Activated CD4-positive, alpha-beta T cell treated with anti-CD3 and anti-CD28 coated beads, Interleukin-10, Interleukin-2, amounts not matched to agents 100 ng/mL and 50 ng/mL, durations not matched to agents 16 hours and 8 hours (primary cell): ENCODE measurements at places on chromosomes 6 and 20.

GRCh38 chr6:90676516-90677300, 89.8 kb upstream of the MAP3K7 start:
- no peak for DNase-seq

GRCh38 chr6:169289619-169290339, 36.1 kb upstream of the THBS2 start:
- no peak for DNase-seq

- no peak for DNase-seq
Observed at GRCh38 chr20:37317994-37318640, 27.8 kb upstream of the SRC start.

DNA sequence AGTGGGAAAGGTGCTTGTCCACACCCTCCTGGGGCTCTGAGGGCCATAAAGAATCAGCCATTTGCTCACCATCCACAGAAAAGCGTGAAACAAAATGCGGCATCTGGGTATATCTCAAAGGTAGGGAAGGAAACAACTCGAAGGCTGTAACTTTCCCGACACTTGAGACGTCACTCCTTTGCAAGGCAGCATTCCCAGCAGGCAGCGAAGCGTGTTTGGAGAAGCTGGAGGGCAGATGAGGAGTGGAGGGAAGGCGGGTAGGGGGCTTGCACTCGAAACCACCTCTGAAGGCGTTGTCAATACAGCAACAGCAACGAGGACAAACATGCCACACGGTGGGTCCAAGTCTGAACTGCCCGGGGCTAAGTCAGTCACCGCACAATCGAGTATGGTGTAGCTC, 98.4 kb downstream of the FOXC1 start:
- DNase-seq, result no peak

GRCh38 chr6:42022755-42023384, 27.5 kb upstream of the TAF8 start:
- DNase-seq, result no peak
